Naive B cell (primary cell): ENCODE measurements at places on chromosomes 1 and 21. TPM values are rescaled to one million over a fixed set of nuclear protein-coding genes. Genes with fewer than 3 reads are reported as not detected.

Gene RCSD1
- 418 TPM for polyA plus RNA-seq

Gene NPHP4
- polyA plus RNA-seq, result 1.0 TPM

Gene IL19
- not detected for polyA plus RNA-seq

Gene CDK11B
- 2.2 TPM for polyA plus RNA-seq

Gene APOBEC4
- polyA plus RNA-seq, result not detected

Gene NBPF4
- polyA plus RNA-seq, result not detected

GRCh38 chr21:37437376-37438080 lies 71.0 kb downstream of the DYRK1A start:
- no peak overlapping the region for H3K4me3 ChIP-seq
- H3K36me3 ChIP-seq, result no peaks in the 10 kb centered on the region
- peak overlapping the region; percentile 89 for H3K27ac ChIP-seq

GRCh38 chr1:182674346-182675246 lies 9.8 kb downstream of the RGS8 start:
- H3K4me1 ChIP-seq, result peaks cover 5% of the 10 kb centered on the region
- H3K27me3 ChIP-seq, result peaks cover 47% of the 10 kb centered on the region
- no peak overlapping the region for H3K27ac ChIP-seq
- no peaks in the 10 kb centered on the region for H3K36me3 ChIP-seq
- no peak for DNase-seq

DNA sequence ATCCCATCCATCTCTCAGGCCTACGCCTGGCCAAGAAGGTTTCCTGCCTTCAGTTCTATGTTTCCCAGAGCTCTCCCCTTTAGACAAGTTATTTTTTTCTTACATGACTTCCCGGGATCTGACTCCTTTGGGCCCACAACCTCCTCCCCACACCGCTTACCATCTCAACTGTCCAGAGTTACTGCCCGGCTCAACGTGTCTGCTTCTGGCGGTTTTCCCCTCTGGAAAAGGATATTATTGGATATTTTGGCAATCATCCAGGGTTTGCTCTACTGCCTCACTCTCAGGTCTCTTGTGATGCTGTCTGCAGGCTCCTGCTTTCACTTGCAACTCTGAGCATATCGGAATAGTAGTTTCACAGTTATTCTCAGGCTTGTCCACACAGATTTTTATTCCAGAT lies 318.2 kb upstream of the CAMK1G start:
- H3K4me3 ChIP-seq, result no peak overlapping the region
- H3K4me1 ChIP-seq, result no peaks in the 10 kb centered on the region
- DNase-seq, result no peak
- H3K27me3 ChIP-seq, result no peaks in the 10 kb centered on the region
- no peaks in the 10 kb centered on the region for H3K36me3 ChIP-seq

GRCh38 chr1:75901371-75901770 lies 30.8 kb downstream of the ASB17 start:
- no peak overlapping the region for H3K4me3 ChIP-seq
- H3K4me1 ChIP-seq, result no peaks in the 10 kb centered on the region
- H3K36me3 ChIP-seq, result no peaks in the 10 kb centered on the region
- H3K27ac ChIP-seq, result no peak overlapping the region
- no peak for DNase-seq

DNA sequence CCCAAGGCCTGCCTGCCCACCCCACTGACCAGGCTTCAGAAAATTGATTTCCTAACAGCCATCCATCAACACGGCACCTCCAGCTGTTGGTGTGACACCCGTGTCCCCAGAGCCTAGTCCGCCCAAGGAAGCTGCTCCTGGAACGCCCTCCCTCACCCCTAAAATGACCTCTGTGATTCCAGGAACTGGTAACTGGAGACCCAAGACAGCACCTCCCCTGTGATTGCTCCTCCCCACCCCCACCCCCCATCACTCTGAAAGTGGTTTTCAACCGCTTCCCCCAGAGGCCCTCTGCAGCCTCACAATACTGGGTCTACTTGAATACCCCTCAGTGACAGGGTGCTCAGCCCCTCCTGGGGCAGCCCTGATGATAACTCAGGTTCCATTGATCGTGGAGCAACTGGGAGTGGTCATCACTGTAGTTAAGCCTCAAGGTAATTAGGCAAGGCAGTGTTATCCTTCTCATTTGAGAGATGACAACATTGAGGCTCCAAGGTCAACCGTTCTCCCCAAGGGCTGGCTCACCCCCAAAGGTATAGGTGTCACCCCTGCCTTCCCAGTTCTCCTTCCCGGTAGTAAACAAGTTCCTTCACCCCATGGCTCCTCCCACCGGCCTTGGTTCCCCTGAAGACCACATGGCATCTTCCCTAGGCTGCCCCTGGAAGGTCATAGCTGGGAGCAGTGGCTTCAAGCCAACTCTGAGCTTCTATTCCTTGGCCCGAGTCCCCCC lies 52.0 kb downstream of the TAS1R2 start:
- H3K4me3 ChIP-seq, result no peak overlapping the region
- no peaks in the 10 kb centered on the region for H3K4me1 ChIP-seq
- DNase-seq, result no peak
- no peak overlapping the region for H3K27ac ChIP-seq
- no peaks in the 10 kb centered on the region for H3K36me3 ChIP-seq

- no peak overlapping the region for H3K27ac ChIP-seq
- peaks cover 6% of the 10 kb centered on the region for H3K4me1 ChIP-seq
- H3K4me3 ChIP-seq, result no peak overlapping the region
Observed at GRCh38 chr1:221697923-221698425, 43.9 kb downstream of the DUSP10 start.

DNA sequence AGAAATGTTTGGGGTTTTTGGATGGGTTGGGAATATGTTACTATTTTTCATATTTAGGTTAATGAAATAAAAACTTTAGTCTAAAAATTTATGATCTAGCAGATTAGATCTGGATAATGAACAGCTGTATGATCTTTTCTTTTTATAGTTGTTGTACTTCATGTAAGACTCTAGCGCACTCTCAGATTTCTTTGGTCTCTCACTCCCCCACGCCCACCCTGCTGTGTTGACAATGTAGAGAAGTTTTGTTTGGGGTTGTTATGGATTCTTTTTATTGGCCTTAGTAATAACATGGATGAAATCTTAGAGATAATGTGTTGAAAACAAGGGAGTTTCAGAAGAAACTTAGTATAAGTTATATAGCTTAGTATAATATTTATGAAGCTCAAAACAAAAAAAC lies 5.5 kb downstream of the KLF18 start:
- no peaks in the 10 kb centered on the region for H3K36me3 ChIP-seq
- H3K4me3 ChIP-seq, result no peak overlapping the region
- H3K27ac ChIP-seq, result no peak overlapping the region
- DNase-seq, result no peak

GRCh38 chr1:162218975-162219374 lies 149.5 kb downstream of the NOS1AP start:
- no peak for DNase-seq
- H3K27me3 ChIP-seq, result peaks cover 7% of the 10 kb centered on the region
- H3K36me3 ChIP-seq, result no peaks in the 10 kb centered on the region

DNA sequence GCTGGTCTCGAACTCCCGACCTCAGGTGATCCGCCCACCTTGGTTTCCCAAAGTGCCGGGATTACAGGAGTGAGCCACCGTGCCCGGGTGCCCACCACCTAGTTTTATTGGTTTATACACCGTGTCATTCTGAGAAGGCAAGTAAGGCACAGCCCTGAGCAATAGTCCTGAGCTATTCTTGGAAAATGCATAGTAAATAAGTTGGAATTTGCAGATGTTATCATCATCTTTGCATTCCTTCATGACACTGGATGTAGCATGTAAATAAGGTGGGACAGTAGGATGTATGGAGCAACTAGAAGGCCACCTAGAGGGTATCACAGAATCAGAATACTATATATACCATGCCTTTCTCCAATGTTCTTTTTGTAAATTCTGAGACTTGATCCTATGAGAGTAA lies 11.0 kb downstream of the TOR1AIP2 start:
- no peak overlapping the region for H3K27ac ChIP-seq
- no peaks in the 10 kb centered on the region for H3K4me1 ChIP-seq
- H3K36me3 ChIP-seq, result no peaks in the 10 kb centered on the region
- DNase-seq, result no peak
- no peaks in the 10 kb centered on the region for H3K27me3 ChIP-seq

- no peaks in the 10 kb centered on the region for H3K36me3 ChIP-seq
- no peak for DNase-seq
- H3K4me1 ChIP-seq, result peaks cover 2% of the 10 kb centered on the region
- no peaks in the 10 kb centered on the region for H3K27me3 ChIP-seq
Observed at GRCh38 chr1:81463936-81464837, 336.5 kb upstream of the ADGRL2 start.

GRCh38 chr1:68384872-68385411 lies 64.8 kb downstream of the RPE65 start:
- no peak overlapping the region for H3K27ac ChIP-seq
- DNase-seq, result no peak
- no peaks in the 10 kb centered on the region for H3K4me1 ChIP-seq
- no peak overlapping the region for H3K4me3 ChIP-seq
- H3K27me3 ChIP-seq, result peaks cover 16% of the 10 kb centered on the region

- no peak for DNase-seq
- peaks cover 61% of the 10 kb centered on the region for H3K27me3 ChIP-seq
- no peak overlapping the region for H3K27ac ChIP-seq
Observed at GRCh38 chr1:910311-910880, 13.3 kb upstream of the SAMD11 start.

DNA sequence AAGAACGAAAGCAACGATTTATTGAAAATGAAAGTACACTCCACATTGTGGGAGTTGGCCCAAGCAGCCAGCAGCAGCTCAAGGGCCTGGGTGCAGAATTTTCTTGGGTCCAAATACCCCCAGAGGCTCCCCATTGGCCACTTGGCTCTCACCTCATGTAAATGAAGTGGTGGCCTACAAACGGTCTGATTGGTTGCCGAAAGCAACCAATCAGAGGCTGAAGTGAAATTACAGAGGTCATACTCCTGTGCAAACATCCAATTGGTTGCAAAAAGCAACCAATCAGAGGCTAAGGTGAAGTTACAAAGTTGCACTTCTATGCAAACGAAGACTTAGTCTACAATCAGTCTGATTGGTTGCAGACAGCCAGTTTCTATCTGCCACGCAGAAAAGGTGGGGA lies 31.9 kb downstream of the FAM163A start:
- H3K4me1 ChIP-seq, result no peaks in the 10 kb centered on the region
- H3K36me3 ChIP-seq, result peaks cover 3% of the 10 kb centered on the region
- DNase-seq, result no peak
- H3K27me3 ChIP-seq, result peaks cover 22% of the 10 kb centered on the region
- H3K4me3 ChIP-seq, result no peak overlapping the region

- H3K36me3 ChIP-seq, result no peaks in the 10 kb centered on the region
- peaks cover under 1% of the 10 kb centered on the region for H3K27me3 ChIP-seq
- DNase-seq, result no peak
- no peaks in the 10 kb centered on the region for H3K4me1 ChIP-seq
- no peak overlapping the region for H3K4me3 ChIP-seq
Observed at GRCh38 chr1:4597020-4597419, 57.4 kb upstream of the AJAP1 start.

DNA sequence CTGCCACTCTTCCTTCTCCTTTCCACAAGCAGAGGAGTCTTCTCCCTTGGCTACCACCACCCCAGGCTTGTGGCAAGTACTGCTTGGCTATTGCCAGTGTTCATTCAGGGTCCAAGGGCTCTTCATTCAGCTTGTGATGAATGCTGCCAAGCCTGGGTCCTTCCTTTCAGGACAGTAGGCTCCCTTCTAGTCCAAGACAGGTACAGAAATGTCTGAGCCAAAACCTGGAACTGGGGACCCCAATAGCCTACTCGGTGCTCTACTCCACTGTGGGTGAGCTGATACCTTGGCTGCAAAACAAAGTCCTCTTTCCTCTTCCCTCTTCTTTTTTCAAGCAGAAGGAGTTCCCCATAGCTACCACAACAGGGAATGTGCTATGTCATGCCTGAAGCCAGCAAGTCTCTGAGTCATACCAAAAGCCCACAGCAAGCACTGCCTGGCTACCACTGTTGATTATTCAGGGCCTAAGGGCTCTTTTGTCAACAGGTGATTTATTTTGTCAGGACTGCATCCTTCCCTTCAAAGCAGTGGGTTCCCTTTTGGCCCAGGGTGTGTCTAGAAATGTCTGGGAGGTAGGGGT lies 268.9 kb downstream of the HHAT start:
- H3K27me3 ChIP-seq, result no peaks in the 10 kb centered on the region
- no peak for DNase-seq

- no peak overlapping the region for H3K27ac ChIP-seq
- H3K4me1 ChIP-seq, result peaks cover 14% of the 10 kb centered on the region
- no peaks in the 10 kb centered on the region for H3K27me3 ChIP-seq
- H3K4me3 ChIP-seq, result peak overlapping the region; percentile 10
Observed at GRCh38 chr1:207261971-207262370, 59.5 kb upstream of the CD55 start.

DNA sequence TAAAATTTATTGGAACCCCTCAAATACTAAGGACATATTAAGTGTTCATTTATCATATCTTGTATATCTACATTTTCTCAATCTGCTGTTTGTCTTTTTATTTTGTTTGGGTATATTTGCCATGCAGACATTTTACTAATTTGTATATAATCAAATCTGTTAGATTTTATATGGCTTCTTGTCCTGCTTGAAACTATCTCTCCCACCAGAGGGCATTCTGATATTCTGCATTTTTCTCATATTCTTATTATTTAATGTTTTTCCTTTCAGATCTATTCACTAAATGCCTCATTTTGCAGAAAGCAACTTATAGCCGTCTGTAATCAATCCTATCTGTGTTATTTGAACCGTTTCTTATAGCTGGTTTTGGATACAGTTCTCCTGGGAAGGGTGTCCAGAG lies 745.5 kb downstream of the LRRIQ3 start:
- H3K27ac ChIP-seq, result no peak overlapping the region
- H3K4me1 ChIP-seq, result no peaks in the 10 kb centered on the region
- DNase-seq, result no peak
- H3K36me3 ChIP-seq, result no peaks in the 10 kb centered on the region
- H3K27me3 ChIP-seq, result no peaks in the 10 kb centered on the region

DNA sequence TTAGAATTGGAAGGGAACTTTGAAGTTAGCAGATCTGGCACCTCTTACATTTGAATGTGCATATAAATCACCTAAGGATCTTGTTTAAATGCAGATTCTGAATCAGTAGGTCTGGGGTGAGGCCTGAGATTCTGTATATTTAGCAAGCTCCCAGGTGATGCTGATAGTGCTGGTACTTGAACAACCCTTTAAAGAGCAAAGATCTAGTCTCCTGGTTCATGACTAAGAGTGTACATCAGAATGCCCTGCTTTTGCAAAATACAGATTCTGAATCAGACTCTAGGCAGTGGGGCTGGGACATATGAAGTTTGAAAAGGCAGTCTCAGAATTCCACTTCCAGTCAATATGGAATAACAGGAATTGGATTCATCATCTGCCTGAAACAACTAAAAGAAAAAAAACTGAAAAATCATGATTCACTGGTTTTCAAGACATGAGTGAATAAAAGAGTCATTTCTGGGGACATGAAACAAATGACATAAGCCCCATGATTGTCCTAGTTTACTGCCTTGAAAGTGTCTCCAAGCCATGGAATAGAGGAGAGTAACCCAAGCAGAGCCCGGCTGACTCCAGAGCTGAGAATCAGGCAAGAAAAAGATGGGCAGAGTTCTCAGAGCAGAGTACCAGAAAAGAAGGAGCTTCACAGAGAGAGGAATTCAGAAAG lies 149.6 kb upstream of the SGIP1 start:
- no peak for DNase-seq
- peak overlapping the region; percentile 82 for H3K27ac ChIP-seq
- peaks cover 30% of the 10 kb centered on the region for H3K4me1 ChIP-seq
- H3K4me3 ChIP-seq, result no peak overlapping the region
- H3K36me3 ChIP-seq, result peaks cover 10% of the 10 kb centered on the region
